ENCODE measurements at places on chromosomes 5 and 9. TPM values are rescaled to one million over a fixed set of nuclear protein-coding genes. Genes with fewer than 3 reads are reported as not detected.

- DNase-seq, result no peak
Measured at GRCh38 chr9:8553444-8553843, 753.9 kb upstream of the DMAC1 start.

TNFSF15 gene
- 10.7 TPM for total RNA-seq

GRCh38 chr5:68884883-68885282, 208.9 kb upstream of the SLC30A5 start:
- no peak for DNase-seq

DNA sequence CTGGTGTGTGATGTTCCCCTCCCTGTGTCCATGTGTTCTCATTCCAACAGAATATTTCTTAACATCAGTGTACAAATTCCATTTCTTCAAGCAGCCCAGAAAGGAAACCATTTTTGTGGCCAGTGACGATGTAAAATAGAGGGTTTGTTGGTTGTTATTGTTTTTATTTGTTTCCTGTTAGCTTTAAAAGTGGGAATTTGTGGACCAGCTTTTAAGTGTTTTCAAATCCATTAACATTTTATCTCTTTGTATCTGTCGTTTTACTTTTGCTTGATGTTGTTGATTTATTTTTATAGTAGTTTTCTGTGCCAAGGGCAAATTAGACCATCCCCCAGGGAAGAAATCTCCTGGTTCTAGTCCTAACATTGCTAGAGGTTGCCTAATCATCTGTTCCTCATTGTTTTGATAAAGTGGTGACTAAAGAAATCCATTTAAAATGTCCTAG, 100.0 kb downstream of the GDNF start:
- no peak for DNase-seq
